Esophagus squamous epithelium (tissue), 5 donors: ENCODE measurements at places on chromosomes 1 and 21.
A peak's percentile ranks its signal among the peaks of the same experiment; 100 is the strongest.

DNA sequence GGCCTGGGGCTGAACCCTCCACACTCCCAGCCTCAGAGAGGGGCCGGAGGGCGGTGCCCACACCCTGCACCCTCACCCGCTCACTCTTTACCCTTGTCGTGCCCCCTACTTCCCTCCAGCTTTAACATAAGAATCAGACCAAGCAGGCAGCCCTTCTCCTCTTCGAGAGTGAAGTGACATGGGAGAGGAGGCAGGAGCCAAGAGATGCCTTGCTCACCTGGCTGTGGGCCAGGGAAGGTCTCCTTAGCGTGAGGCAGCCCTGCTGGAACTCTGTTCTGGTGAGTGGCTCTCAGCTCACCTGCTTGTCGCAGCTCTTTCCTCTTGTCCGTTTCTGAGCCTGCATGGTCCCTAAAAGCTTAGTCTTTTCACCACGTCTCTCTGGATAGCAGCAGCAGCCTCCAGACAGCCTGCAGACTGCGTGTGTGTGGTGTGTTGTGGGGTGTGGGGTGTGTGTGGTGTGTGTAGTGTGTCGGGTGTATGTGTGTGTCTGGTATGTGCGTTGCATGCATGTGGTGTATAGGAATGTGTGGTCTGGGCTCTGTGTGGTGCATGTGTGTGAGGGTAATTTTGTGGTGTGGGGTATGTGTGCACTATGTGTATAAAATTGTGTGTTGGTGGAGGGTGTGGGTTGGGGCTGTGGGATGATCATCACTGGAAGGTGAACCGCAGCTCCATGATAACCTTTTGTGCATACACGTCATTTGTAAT lies 86.7 kb downstream of the CCDC185 start:
- no peak overlapping the region for H3K27ac ChIP-seq
- H3K4me1 ChIP-seq: no peaks in the 10 kb centered on the region
- no peaks in the 10 kb centered on the region for H3K36me3 ChIP-seq
- DNase-seq: no peak
- H3K27me3 ChIP-seq: peaks cover 26% of the 10 kb centered on the region

DNA sequence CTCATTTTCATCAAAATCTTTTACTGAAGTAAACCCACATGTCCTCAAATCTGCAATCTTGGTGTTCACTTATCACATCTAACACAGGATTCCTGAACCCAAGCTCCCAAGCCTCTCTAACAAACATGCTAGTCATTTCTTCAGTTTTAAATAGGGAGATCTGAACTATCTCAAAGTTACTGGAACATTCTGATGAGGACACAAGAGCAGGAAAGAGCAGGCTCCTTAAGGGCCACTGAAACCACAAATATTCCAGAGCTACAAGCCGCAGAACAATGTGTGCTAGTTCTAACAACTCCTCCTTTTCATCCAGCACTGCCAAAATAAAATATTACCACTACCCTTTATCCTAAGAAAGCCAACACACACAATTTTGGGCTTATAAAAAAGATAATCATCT lies 38.9 kb downstream of the WARS2 start:
- no peaks in the 10 kb centered on the region for H3K4me1 ChIP-seq
- DNase-seq: no peak
- no peaks in the 10 kb centered on the region for H3K36me3 ChIP-seq
- no peak overlapping the region for H3K4me3 ChIP-seq

DNA sequence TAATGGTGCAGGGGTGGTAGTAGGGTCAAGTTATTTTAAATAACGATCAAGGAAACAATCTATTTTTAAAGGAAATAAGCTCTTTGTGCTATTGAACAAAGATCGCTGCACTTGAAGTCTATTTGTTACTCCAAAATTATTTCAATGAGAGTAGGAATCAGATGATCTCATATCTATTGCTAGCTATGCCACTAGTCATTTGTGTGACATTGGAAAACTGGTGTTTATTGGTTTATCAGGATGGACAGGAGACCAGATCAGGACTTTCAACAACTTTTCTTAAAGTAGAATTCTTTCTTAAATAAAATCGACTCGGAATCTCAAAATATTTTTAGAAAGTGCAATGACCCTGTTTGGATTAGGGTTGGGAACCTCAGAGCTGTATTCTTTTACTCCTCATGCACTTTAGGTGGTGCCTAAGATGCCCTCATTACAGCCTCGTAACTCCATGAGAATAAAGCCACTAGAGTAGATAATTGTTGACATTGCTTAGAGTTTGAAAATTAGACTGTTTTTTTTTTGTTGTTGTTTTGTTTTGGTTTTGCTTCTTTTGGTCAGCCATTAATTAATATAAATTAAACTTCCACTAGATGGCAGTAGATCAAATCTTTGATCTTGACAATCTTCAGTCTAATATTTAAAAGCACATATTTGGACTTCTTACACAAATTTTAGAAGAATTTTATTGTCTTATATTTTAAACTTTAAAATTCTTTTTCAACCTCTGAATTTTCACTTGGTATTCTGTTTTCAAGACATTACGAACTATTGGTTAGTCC lies 352.4 kb downstream of the USP25 start:
- H3K4me3 ChIP-seq: peak overlapping the region; percentile 46
- no peaks in the 10 kb centered on the region for H3K36me3 ChIP-seq
- no peaks in the 10 kb centered on the region for H3K4me1 ChIP-seq
- peak overlapping the region; percentile 9 for H3K27ac ChIP-seq
- no peaks in the 10 kb centered on the region for H3K27me3 ChIP-seq

- no peaks in the 10 kb centered on the region for H3K4me1 ChIP-seq
- no peaks in the 10 kb centered on the region for H3K27me3 ChIP-seq
- H3K27ac ChIP-seq: peak overlapping the region; percentile 30
- H3K4me3 ChIP-seq: peak overlapping the region; percentile 31
Observed at GRCh38 chr1:196660852-196661251, 9.0 kb downstream of the CFH start.

- no peaks in the 10 kb centered on the region for H3K36me3 ChIP-seq
- no peaks in the 10 kb centered on the region for H3K4me1 ChIP-seq
- DNase-seq: no peak
- H3K27ac ChIP-seq: no peak overlapping the region
- no peak overlapping the region for H3K4me3 ChIP-seq
- no peaks in the 10 kb centered on the region for H3K27me3 ChIP-seq
Observed at GRCh38 chr1:240888039-240888786, 276.3 kb upstream of the GREM2 start.
